ENCODE measurements at places on chromosomes 6 and 20. TPM values are rescaled to one million over a fixed set of nuclear protein-coding genes. Genes with fewer than 3 reads are reported as not detected.

DNA sequence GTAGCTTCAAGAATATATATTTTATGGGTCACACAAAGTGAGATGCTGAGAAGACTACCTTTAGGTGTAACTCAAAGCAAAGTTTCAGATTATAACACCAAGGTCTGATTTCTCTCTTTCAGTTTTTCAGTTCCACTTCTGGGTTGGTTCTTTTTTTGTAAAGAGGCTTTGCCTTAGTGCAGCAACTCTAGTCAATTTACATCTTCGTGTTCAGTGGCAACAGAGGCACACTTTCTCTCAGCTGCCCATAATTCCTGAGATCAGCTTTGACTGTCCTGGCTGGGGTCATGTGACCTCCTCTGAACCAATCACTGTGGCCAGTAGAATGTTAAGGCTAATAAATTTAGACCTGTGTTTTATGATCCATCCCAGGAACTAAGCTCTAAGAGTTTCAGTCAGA is 120.2 kb downstream of the TINAG start:
- no peak for DNase-seq

- no peak for DNase-seq
Measured at GRCh38 chr6:105374010-105374420, 28.9 kb downstream of the PREP start.

DNA sequence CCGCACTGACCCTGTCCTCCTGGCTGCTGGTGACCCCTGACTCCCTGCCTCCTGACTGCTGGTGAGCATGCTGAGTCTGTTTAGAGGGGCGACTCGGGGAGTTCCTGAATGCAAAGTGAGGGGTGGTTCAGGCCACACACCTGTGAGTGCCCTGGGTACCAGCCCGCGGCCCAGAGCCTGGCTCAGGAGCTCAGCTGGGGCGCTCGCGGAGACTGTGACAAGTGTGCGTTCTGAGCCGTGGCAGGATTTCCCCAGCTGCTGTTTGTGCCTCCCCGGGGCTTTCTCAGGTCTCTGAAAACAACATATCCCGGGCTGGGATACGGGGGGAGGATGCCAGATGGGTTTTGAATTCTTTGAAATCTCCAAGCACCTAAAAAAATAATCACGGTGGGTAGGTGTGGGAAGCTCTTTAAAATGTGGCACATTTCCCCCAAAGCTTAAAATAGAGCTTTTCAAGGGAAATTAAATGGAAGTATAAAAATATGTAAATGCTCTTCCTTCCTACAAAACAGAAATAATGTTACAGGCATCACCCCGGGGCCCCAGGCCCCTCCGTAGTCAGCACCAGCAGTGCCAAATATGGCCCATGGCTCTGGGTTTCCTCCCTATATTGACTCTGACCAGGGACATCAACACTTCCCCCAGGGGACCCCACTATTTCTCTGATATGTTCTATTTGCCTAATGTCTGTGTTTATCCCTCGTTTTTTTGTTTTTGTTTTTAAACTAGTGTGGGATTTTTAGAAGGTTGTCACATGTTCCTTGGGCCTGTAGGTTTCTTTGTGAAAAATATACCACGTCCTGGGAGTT is 49.9 kb upstream of the TAGAP start:
- DNase-seq: no peak

DNA sequence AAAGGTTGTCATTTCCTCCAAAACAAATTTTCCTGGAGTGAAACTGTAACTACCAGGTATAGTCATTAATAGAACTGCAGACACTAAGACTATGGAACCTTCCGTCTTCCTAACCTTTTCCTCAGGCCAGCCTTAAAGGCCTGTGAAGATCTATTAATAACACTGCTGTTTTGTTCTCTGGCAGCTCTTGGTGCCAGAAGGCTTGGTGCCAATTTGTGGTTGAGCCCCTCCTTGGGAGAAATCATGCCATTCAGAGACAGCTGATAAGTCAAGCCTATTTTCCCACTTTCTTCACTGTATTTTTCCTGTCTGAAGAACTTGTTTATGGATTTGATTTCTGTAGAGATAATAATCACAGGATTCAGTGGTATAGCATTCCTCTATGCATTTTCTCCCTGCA is 64.8 kb downstream of the HCRTR2 start:
- DNase-seq: no peak

GRCh38 chr20:51412951-51413481 is 129.5 kb downstream of the NFATC2 start:
- no peak for DNase-seq

- DNase-seq: no peak
Measured at GRCh38 chr6:22666021-22666420, 96.7 kb downstream of the HDGFL1 start.

DNA sequence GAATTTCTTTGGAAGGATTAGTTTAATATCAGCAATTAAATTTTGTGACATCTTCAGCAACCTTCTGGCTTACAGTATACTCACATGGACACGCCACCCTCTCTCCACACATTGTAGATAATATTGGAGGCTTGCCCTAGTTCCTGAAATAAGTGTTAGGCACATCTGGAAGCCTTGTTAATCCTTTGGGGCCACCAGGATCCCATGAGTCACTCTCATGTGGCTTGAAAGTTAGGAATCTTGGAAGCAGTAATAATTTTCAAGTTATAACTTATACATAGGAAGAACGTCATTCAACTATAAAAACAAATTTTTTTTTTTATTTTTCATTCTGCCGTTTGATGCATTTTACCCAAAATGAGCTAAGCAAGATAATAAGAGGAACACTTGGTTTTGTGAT is 20.5 kb downstream of the LAMA4 start:
- DNase-seq: no peak

- no peak for DNase-seq
Measured at GRCh38 chr6:85431271-85431670, 18.6 kb upstream of the NT5E start.

DNA sequence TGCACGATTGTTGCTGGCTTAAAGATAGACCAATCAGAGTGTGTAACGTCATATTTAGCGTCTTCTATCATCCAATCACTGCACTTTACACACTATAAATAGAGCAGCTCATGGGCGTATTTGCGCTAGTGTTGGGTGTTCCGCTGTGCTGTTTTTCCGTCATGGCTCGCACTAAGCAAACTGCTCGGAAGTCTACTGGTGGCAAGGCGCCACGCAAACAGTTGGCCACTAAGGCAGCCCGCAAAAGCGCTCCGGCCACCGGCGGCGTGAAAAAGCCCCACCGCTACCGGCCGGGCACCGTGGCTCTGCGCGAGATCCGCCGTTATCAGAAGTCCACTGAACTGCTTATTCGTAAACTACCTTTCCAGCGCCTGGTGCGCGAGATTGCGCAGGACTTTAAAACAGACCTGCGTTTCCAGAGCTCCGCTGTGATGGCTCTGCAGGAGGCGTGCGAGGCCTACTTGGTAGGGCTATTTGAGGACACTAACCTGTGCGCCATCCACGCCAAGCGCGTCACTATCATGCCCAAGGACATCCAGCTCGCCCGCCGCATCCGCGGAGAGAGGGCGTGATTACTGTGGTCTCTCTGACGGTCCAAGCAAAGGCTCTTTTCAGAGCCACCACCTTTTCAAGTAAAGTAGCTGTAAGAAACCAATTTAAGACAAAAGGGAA is 57.9 kb downstream of the TRIM38 start:
- peak; percentile 91 for DNase-seq

GRCh38 chr6:158611039-158611438 is 33.5 kb downstream of the DYNLT1 start:
- no peak for DNase-seq

- peak; percentile 64 for DNase-seq
Measured at GRCh38 chr6:35064757-35065440, 76.2 kb downstream of the TCP11 start.

DNA sequence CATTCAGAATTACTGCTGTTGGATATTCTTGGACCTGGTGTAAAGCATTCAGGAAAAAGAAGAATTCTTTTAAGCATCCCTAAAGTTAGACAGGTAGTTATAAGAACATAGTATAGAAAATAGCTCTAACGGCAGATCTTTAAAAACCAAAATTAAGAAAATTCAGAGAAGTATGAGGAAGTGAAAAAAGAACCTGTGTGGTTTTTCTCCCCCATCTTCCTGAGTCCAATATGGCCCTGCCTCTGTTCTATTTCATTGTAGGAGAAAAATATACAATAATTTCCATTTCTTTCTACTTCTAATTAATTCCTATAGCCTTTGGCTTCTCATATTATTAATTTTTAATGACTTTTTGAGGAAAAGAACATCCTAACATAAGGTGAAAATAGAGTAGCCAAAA is 47.1 kb downstream of the FHL5 start:
- DNase-seq: no peak

GRCh38 chr6:139448051-139448649 is 73.7 kb upstream of the CITED2 start:
- no peak for DNase-seq

GRCh38 chr6:130677312-130677711 is 149.9 kb upstream of the SMLR1 start:
- no peak for DNase-seq

GRCh38 chr6:127475135-127475822 is 16.1 kb upstream of the KIAA0408 start:
- no peak for DNase-seq

GRIK2 gene
- 0.72 TPM for total RNA-seq

GJA10 gene
- total RNA-seq: not detected

GUCA1A gene
- total RNA-seq: not detected

CCN6 gene
- 6.8 TPM for total RNA-seq

CLPSL1 gene
- not detected for total RNA-seq

HLA-DOB gene
- not detected for total RNA-seq

FNDC11 gene
- under 0.01 TPM for total RNA-seq
